SK-N-DZ (cell line): ENCODE measurements at places on chromosomes 6 and 20.

DNA sequence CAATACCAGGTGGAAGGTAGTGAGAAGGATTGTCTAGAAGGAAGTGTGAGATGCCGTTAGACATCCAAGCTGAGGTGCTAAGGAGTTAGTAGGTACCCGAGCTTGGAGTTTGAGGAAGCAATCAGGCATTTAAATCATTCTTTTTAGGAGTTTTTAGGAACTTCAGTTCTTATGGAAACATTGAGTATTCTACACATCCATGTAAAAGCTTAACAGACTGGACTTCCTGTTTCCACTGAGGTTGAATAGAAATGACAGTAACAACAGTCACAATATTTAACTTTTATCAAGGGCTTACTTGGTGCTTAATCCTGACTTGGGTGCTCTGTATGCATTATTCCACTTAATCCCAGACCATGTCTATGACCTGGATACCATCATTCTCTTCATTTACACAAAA lies 136.4 kb downstream of the UST start:
- no peak for DNase-seq

DNA sequence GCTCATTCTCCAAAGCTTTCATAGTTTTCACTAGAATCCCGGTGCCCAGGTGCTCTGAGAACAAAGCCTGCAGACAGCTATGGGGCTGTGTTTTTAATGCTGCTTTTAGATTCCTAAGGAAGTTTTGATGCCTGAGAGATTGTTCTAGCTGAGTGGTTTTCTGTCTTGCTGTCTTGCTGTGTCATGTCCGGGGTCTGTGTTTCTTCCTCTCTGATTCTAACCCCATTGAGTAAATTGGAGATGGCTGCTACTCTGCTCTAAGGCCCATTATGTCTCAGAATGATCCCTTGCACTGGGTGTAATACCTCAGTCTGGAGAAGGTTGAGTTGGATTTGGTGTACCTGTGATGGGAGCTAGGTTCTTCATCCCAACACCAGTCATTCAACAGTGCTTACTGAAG lies 63.4 kb downstream of the ARID1B start:
- peak; percentile 80 for DNase-seq

GRCh38 chr20:64078934-64079272 lies 415 bp downstream of the RGS19 start:
- DNase-seq: no peak

GRCh38 chr6:106114492-106114891 lies 28.4 kb downstream of the PRDM1 start:
- DNase-seq: no peak

DNA sequence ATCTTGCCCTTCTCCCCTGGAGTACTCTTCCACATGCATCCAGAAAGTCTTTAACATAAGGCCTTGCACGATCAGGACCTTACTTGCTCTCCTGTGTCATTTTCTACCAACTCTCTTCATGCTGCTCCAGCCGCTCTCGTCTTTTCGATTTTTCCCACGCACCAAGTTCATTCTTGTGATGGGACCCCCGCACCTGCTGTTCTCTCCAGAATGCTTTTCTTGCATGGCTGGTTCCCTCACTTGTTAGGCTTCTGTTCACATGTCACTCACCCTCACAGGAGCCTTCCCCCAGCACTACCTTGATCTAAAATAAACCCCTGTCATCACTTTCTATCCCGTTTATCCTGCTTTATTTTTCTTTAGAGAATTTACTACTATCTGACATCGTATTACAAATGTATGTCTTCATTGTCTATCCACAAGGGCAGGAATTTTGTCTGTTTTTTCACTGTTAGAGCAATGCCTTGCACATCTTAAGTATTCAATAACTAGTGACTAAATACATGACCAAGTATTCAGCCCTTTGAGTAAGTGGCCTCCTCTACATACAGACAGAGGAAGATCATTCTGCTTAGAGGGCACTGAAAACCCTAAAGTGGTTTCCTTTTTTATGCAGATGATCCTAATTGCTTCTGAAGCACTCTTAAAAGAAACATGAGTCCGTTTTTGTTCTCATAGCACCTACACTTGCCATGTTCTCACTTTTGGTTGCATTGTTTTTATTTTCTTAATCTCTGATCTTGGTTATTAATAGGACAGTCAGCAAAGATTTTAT lies 166.9 kb downstream of the SLC16A10 start:
- DNase-seq: no peak

GRCh38 chr6:89479897-89480296 lies 46.9 kb downstream of the ANKRD6 start:
- DNase-seq: no peak

DNA sequence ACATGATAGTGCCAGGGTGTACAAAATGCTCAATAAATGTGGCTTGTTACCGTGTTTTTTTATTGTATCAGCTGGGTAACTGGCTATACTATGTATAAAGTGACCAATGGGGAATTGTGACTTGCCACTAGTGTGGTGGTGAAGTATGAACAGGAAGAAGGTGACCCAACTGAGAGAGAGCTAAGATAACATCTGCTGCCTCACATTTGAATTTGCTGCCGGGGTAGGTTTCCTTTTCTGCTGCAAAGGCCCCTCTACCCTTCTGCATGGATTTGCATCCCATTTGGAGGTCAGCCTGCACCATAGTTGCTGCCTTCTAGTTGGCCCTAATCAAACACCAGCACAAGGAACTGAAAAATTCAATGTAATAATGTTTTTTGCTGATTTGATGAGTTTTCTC lies 24.1 kb downstream of the IL17A start:
- DNase-seq: no peak

DNA sequence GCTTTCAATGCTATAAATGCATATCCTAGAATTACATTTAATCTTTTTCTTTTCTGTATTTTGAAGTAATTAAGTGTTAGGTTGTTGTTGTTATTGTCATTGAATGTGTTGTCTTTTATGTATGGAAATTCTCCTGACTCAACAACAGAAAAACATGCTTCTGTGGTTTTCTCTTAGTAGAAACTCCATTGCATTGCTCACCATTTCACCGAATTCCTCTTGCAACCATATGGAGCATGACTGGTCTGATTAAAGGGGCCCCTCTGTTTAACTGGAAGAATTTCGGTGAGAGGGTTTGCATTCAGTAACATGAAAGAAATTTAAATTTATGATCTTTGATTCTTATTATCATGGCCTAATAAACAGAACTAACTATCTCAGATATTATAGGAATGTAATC lies 454.3 kb upstream of the JARID2 start:
- DNase-seq: no peak

DNA sequence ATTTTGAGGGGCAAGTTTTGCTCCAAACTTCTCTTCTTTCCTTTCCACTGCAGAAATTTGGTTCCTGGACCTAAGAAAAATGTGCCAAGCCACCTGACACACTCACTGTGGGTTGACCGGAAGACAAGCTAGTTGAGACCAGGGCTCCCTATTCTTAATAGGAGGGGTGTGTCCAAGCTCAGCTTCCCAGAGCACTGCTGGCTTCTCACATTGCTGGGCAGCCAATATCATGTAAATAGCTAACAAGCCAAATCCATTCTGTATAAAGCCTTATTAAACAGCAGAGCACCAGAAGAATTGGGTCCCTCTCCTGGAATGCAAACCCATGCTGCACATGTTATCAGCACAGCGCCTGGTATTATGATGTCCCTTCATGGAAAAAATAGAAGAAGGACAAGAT lies 17.0 kb upstream of the SAMD3 start:
- DNase-seq: no peak
